NCI-H2029 (cell line): ENCODE measurements at places on chromosomes 6 and 20.

DNA sequence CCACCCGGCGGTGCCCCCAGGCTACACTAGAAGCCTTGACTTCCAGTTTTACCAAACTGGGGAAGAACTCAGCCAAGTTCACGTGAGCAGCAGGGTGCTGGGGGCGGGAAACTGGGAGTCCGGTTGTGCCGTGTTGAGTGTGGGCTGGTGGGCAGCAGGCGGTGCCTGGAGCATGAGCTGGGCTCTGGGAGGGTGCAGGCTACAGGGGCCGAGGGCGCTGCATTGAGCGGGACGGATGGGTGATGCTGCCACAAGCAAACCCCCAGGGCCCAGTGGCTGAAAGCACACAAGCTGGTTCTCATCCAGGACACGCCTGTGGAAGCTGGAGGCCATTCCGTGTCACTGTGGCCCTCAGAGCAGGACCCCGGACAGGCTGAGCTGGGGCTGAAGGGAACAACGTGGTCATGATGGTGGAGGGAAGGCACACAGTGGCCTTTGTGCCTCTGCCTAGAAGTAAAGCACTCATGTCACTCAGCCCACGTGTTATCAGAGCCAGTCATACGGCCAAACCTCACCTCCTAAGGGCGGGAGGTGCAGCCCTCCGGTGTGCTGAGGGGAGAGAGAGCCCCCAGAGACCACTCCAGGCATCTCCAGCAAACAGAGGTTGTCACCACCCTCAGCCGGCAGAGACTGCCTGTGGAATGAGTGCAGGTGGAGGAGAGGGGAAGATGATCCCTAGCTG is 29.5 kb downstream of the RBM38 start:
- DNase-seq, result no peak

- DNase-seq, result no peak
Observed at GRCh38 chr6:18147616-18148015, 7.3 kb downstream of the TPMT start.

- no peak for DNase-seq
Observed at GRCh38 chr20:10079964-10080363, 45.2 kb downstream of the ANKEF1 start.

DNA sequence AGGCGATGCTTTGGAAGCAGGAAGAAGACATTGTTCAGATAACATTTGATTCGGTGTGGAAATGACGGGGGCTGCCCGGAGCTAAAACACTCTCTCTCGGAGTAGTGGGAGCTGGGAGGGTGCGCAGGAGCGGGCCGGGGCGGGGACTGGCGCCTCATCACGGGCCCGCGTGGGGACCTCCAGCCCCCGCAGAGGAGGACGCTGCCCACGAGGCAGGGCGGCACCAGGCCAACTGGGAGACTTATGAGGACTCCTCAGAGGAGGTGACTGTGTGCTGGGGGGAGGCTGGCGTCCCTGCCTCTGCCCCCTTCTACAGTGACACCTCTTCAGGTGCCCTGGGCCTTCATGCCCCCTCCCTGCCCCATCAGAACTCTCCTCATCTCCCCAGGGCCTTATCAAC is 15.2 kb downstream of the DDO start:
- DNase-seq, result no peak

GRCh38 chr6:1100269-1100668 is 211.6 kb upstream of the FOXQ1 start:
- DNase-seq, result no peak

DNA sequence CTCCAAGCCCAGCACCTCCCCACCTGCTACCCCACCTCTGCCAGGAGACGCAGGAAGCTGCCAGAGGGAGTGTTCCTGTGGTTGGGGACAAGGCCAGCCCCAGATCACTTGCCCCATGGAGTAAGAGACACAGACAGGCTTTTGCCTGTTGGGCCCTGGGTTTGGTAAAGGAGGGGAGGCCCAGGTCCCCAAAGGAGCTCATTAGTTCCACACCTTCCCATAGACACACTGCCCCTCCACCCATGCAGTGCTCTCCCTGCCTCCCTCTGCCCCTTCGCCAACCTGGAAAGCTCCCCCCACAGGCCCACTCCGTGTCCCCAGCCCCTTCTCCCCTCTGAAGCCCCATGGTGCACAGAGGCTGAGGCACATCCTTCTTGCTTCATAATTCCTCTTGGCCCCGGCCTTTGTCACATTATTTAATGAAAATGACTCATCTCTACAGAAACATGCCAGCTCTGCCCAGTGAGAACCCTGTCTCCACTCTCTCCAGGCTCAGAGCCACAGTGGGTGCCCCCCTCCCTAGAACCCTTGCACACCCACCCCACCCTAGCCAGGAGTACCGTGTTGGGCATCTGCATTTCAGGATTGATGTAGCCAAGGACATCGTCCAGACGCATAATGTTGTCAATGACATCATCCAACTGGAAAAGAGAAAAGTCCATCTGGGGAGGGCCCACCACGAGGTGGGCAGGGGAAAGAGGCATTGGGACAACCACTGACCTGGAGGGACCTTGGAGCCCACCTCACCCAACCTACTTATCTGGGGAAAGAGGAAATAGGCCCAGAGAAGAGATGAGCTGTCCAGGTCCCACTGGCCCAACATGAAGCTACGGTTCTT is 46.0 kb downstream of the TFEB start:
- DNase-seq, result no peak

DNA sequence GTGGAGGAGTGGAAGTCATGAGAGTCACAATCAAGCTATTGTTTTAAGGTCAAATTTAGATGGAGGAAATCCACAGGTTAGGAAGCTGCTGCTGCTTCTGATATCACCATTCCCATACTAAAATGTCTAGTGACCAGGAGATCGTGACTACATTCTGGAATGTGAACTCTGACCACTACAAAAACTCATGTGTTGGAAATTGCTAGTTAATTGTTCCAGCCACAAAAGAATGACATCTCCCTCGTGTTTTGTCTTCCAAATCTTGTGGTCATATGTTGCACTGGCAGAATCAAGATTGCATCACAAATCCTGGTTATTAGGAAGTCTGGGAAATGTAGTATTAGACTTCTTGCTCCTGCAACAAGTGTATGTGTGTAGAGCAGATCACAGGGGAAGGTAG is 441.9 kb downstream of the CD109 start:
- DNase-seq, result no peak

GRCh38 chr6:67880939-67881705 is 754.0 kb upstream of the ADGRB3 start:
- no peak for DNase-seq
